ENCODE measurements at places on chromosomes 12 and 14.

- DNase-seq: no peak
Observed at GRCh38 chr12:93413064-93413463, 28.7 kb downstream of the UBE2N start.

- DNase-seq: no peak
Observed at GRCh38 chr14:62006116-62006731, 244.0 kb downstream of the SNAPC1 start.

DNA sequence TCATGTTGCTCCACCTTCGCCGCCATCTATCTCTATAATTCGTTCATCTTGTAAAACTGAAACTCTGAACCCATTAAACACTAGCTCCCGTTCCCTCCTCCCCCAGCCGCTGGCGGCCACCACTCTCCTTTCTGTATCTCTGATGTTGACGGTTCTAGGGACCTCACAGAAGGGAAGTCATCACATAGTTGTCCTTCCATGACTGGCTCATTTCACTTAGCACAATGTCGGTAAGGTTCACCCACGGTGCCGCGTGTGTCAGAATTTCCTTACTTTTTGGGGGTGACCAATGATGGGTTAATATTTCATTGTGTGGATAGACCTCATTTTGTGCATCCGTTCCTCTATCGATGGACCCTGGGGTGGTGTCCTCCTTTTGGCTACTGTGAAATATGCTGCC lies 2.0 kb upstream of the CACNA2D4 start:
- DNase-seq: no peak

DNA sequence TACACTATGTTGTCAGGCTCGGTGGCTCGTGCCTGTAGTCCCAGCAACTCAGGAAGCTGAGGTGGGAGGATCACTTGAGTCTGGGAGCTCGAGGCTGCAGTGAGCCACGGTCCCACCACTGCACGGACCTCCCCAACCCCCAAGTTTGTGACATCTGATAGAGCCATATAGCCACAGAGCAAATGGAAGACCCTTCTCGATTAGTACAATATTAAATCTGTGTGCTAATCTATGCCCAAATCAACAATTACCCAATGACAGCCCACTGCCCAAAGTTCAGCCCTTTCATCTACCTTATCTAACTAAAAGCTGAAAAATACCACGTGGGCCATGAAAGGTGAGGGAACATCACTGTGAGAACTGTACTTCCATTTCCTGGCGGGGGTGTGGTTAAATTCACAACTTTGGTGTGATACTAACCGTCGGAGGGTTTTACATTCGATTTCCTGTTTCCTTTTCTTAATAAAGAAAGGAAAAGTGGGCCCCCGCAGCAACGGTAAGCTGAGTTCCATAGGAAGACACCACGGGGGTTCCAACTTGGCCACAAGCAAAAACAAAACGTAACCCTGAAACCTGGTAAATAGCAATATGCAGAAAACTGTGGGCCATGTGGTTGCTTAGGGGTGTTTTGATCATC lies 31.2 kb upstream of the FOS start:
- DNase-seq: no peak

- no peak for DNase-seq
Observed at GRCh38 chr14:20215196-20215595, 8.3 kb upstream of the OR11H6 start.

- DNase-seq: no peak
Observed at GRCh38 chr14:50786751-50787464, 44.1 kb downstream of the NIN start.

DNA sequence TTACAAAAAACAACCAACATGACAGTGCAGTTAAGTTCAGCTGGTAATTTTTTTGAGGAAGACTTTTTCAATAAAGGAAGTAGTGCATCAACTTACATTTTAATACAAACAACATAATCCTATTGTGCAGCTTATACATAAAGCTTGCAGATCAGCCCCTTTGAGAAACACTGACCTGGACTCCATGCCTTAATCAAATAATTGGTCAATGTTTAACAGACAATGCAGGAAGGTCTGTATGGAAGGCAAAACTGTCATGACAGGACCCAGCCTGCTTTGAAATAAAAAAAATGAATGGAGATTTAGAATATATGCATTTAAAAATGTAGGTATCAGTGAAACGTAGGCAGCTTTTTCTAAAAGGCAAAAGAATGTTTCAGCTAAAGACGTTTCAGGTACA lies 321.7 kb upstream of the RPL10L start:
- DNase-seq: no peak

GRCh38 chr12:104683831-104684503 lies 227.2 kb downstream of the CHST11 start:
- DNase-seq: no peak

GRCh38 chr12:93219947-93220346 lies 157.8 kb upstream of the NUDT4 start:
- DNase-seq: no peak

GRCh38 chr12:51460519-51460918 lies 35.9 kb downstream of the SLC4A8 start:
- DNase-seq: no peak

DNA sequence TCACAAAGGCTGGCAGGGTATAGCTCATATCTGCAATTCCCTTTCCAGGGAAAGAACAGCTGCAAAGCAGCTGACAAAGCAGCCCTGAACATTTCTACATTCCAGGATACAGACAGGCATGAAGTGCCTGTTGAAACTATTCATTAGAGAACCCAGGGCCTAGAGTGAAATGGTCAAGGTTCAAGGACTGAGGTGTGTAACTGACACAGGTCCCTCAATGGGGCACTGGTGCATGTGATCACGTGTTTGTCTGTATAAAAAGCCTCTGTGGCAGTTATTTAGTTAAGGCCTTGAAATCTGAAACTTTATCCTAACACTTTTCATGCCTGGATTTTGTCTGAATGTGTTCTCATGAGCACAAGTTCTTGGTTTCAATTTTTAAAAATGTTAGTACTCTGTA lies 47.1 kb downstream of the GIT2 start:
- no peak for DNase-seq

GRCh38 chr12:90410962-90411361 lies 544.0 kb downstream of the CCER1 start:
- no peak for DNase-seq

DNA sequence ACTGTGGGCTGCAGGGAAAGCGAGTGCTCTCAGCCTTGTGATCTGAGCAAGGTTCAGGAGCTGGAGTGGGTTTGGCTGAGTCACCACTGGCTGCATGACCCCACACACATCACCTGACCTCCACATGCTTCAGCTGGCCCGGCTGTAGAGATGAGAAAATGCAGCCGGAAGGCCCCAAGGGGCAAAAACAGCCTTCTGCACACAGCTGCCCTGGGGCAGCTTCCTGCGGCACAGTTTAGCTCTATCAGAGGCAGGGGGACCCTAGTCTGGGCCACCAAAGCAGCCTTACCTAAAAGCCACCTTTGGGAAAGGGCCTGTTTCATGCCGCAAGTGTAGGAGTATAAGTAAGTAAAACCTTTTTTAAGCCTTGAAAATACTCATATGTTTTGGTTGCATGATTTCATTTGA lies 123.3 kb downstream of the SSPN start:
- DNase-seq: no peak

GRCh38 chr14:104189629-104190335 lies 51.4 kb downstream of the KIF26A start:
- no peak for DNase-seq

DNA sequence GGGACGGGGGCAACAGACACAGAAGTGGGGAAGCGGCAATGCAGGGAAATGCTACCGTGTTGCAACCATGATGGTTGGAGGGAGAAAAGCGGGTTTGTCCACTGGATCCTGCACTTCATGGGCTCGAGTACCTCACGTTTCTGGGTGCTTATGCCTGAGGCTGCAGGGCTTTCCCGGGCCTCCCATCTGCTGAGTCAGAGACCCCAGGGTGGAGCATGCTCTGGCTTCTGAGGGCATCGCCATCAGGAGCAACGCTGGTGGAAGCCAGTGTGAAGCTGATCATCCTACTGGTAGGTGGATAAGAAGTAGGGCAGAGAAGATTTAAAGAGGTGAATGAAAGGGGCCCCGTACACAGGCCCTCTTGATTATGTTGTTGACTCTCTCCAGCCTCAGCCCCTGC lies 5.0 kb upstream of the ADGRD1 start:
- DNase-seq: no peak

GRCh38 chr12:51973560-51973959 lies 22.1 kb downstream of the ACVR1B start:
- no peak for DNase-seq

DNA sequence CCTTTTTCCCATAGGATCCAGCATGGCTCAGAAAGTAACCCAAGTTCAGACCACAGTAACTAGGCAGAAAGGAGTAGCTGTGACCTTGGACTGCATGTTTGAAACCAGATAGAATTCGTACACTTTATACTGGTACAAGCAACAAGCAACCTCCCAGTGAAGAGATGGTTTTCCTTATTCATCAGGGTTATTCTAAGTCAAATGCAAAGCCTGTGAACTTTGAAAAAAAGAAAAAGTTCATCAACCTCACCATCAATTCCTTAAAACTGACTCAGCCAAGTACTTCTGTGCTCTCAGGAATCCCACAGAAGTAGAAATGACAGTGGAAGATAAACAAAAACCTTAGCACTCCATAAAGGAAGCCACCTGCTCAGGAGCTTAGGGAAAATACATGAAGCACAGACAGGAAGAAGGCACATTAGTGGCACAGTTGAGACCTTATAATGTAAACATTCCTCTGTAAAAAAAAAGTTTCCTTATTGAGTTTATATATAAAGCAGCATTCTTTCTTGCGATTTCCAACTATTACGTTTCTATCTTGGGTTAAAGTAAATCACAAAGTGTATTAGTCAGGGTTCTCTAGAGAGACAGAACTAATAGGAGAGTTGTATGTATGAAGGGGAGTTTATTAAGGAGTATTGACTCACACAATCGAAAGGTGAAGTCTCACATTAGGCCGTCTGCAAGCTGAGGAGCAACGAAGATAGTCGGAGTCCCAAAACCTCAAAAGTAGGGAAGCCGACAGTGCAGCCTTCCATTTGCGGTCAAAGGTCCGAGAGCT lies 398.4 kb downstream of the DAD1 start:
- DNase-seq: no peak

GRCh38 chr12:22800332-22800731 lies 175.4 kb downstream of the ETNK1 start:
- DNase-seq: no peak

DNA sequence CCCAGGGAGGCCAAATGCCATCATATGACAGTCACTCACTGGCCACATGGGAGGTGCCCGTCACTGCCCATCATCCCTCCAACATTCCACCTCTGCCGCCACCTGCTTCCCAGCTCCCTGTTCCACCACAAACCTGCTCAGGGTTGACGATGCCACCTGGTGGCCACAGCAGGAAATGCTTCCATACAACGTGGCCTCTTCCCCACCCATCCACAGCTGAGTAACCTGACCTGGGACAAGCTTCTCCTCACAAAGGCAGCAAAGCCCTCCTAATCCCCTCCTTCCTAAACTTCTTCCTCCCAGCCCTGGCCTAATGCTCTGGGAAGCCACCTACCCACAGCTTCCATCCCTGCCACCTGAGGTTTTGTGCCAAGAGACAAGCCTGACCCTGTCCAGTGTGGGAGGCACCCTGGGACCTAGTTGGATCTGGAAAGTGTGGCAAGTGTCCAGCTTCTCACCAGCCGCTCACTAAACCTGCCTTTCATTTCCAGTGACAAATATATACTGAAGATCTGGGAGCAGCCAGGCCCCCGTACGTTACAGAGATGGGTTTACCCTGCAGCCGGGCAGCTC lies 4.3 kb downstream of the DEGS2 start:
- no peak for DNase-seq

DNA sequence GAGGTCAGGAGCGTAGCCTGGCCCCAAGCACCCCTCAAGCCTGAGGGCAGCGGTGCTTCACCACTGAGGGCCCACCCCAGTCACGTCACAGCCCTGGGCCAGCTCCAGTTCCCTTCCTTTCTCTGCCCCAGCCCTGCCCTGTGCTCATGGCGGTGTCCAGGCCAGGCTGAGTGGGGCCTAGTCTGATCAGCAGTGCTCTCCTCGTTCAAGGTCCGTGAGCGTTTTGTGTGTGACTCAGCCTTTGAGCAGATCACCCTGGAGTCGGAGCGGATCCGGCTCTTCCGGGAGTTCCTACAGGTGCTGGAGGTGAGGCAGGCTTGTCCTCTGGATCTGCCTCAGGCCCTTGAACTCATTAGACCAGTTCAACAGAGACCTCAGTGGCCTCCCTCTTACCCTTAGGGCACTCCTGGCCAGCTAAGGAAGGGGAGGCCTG lies 19.0 kb downstream of the PRPF40B start:
- DNase-seq: no peak

DNA sequence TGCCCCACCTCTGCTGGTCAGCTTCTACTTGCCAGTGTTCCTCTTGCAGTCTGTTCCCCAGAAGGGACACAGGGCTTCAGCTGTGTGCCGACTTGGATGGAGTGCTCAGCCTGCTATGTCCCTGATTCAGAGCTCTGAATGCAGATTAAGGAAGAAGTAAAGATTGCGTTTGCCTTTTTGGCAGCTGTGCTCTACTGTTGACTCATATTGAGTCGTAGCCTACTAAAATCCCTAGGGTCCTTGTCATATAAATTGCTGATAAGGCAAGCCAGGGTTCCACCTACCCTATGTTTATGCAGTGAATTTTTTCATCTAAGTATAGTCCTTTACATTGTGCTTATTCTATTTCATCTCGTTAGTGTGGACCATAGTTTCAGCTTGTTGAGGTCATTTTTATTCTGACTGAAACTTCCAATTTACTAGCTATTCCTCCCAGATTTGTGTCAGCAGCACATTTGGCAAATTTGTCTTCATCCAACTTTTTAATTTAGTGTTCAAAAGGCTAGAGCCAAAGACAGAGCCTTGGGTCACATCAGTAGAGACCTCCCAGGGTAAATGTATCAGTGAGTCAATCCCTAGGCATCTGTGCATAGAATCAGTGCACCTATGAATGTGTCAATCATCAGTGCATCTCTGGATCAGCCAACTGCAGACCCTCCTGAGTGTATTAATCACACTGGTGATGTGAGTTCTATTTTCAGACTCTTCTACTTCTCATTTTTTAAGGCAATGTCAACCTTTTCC lies 31.9 kb downstream of the CACNA1C start:
- DNase-seq: no peak

GRCh38 chr14:37592482-37593408 lies 2.3 kb downstream of the FOXA1 start:
- DNase-seq: no peak

GRCh38 chr12:92860521-92860920 lies 68.6 kb downstream of the EEA1 start:
- no peak for DNase-seq

- DNase-seq: no peak
Observed at GRCh38 chr14:23034498-23035302, at the start of gene PSMB5. Gene PSMB5 (minus strand): TSS chr14:23034900. CDS start chr14:23034881, 19 bp downstream.

DNA sequence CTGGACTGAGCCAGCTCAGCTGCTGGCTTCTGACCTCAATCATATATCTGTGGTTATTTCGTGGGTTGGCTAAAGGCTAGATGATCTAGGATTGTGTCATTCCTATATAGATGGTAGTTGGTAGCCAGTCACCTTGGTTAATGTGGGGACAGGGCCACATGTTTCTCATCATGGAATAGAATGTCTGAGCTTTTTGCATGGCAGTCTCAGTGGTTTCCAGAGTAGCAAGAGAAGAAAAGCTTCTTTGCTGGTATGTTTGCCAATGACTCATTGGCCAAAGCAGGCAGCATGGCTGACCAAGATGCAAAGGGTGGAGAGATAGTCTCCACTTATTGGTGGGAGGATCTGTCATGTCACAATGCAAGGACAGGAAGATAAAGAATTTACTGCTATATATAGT lies 746.4 kb upstream of the FLRT2 start:
- no peak for DNase-seq
